ENCODE measurements at places on chromosomes 16 and 17. TPM values are rescaled to one million over a fixed set of nuclear protein-coding genes. Genes with fewer than 3 reads are reported as not detected.

- peaks cover 40% of the 10 kb centered on the region for H3K4me1 ChIP-seq
- H3K4me3 ChIP-seq, result peak overlapping the region; percentile 96
- H3K27ac ChIP-seq, result peak overlapping the region; percentile 98
Measured at GRCh38 chr16:1961651-1962067, 2.3 kb downstream of the NDUFB10 start.

DNA sequence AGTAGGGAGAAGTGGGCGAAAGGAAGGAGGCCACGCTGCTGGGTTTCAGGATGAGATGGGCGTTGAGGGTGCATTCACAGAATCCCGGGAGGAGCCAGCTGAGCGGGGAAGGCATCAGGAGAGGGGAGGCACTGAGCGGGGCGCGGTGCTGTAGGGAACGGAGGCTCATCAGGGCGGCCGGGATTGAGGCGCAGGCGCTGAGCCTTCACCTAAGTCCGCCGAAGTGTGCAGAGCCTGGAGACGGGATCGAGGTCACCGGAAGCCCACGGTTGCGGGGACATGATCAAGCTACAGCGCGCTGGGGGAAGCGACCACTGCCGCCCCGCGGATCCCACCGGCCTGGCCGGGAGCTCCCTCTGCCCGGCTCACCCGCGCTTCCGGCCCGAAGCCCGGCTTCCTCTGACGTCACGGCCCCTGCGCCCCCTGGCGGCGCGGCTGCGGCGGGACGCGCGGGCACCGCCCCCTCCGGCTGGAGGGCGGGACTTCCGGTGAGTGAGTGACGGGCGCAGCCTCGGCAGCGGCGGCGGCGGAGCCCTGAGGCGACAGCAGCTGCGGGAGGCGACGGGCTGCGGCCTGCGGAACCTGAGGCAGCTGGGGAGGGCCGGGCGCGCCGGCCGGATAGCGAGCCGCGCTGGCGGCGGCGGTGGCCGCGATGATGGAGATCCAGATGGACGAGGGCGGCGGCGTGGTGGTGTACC is at the start of gene MAPK8IP3:
MAPK8IP3 (plus strand) TSS at position 508 of the 698 bp plus-strand sequence; CDS start at position 653, 145 bp downstream.
- H3K27me3 ChIP-seq, result no peaks in the 10 kb centered on the region
- DNase-seq, result peak; percentile 95
- H3K4me1 ChIP-seq, result peaks cover 24% of the 10 kb centered on the region
- H3K36me3 ChIP-seq, result peaks cover 4% of the 10 kb centered on the region

DNA sequence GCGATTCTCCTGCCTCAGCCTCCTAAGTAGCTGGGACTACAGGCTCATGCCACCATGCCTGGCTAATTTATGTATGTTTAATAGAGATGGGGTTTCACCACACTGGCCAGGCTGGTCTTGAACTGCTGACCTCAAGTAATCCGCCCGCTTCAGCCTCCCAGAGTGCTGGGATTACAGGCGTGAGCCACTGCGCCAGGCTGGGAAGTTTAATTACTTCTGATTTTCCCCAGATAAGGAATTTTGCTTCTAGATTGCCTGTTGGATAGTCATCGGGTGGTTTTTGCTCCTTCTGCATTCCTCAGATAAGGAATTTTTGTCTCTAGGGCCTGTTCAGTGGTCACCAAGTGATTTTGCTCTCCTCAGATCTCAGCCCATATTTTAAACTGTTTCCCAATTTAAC is 112.5 kb downstream of the MAP2K4 start:
- H3K4me1 ChIP-seq, result no peaks in the 10 kb centered on the region
- no peak for DNase-seq
- H3K36me3 ChIP-seq, result peaks cover 18% of the 10 kb centered on the region
- H3K4me3 ChIP-seq, result no peak overlapping the region

- H3K4me3 ChIP-seq, result no peak overlapping the region
- H3K4me1 ChIP-seq, result peaks cover 20% of the 10 kb centered on the region
- H3K36me3 ChIP-seq, result peaks cover 2% of the 10 kb centered on the region
- peaks cover 64% of the 10 kb centered on the region for H3K27me3 ChIP-seq
- H3K27ac ChIP-seq, result no peak overlapping the region
- no peak for DNase-seq
Measured at GRCh38 chr17:79806446-79806760, 9.5 kb upstream of the CBX8 start.

The SLFN5 gene
- total RNA-seq, result 109 TPM

The KRT39 gene
- total RNA-seq, result not detected

The ZG16 gene
- not detected for total RNA-seq

- no peak overlapping the region for H3K27ac ChIP-seq
- H3K4me3 ChIP-seq, result no peak overlapping the region
- no peaks in the 10 kb centered on the region for H3K36me3 ChIP-seq
- peaks cover 17% of the 10 kb centered on the region for H3K27me3 ChIP-seq
Measured at GRCh38 chr16:80500116-80500859, 40.5 kb upstream of the DYNLRB2 start.

DNA sequence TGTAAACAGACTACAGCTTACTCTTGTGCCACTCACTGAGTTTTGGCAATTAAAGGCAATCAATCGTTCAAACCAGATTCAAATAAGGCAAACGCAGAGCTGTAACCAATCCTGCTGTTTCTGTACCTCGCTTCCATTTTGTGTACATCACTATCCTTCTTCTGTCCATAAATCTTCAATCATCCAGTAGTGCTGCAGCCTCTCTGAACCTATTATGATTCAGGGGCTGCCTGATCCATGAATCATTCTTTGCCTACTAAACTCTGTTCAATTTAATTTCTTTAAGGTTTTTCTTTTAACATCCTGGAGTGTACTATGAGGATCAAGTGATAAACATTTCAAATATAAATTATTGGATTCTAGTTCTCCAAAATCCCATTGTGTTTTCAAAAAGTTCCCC is 93.9 kb downstream of the CEP112 start:
- H3K27me3 ChIP-seq, result no peaks in the 10 kb centered on the region
- peaks cover 4% of the 10 kb centered on the region for H3K36me3 ChIP-seq
- DNase-seq, result no peak
- no peak overlapping the region for H3K4me3 ChIP-seq
- H3K27ac ChIP-seq, result no peak overlapping the region

The TNFRSF13B gene
- total RNA-seq, result 1.1 TPM

GRCh38 chr17:50169881-50170459 is 4.2 kb downstream of the SGCA start:
- H3K36me3 ChIP-seq, result no peaks in the 10 kb centered on the region
- no peak for DNase-seq
- peak overlapping the region; percentile 98 for H3K27ac ChIP-seq
- H3K4me1 ChIP-seq, result peaks cover 22% of the 10 kb centered on the region
- H3K4me3 ChIP-seq, result peak overlapping the region; percentile 21
- H3K27me3 ChIP-seq, result no peaks in the 10 kb centered on the region

GRCh38 chr17:78438271-78438691 is 59.8 kb downstream of the PGS1 start:
- DNase-seq, result no peak
- H3K4me1 ChIP-seq, result peaks cover 7% of the 10 kb centered on the region
- peak overlapping the region; percentile 73 for H3K4me3 ChIP-seq
- no peaks in the 10 kb centered on the region for H3K27me3 ChIP-seq

- H3K27me3 ChIP-seq, result peaks cover 6% of the 10 kb centered on the region
- DNase-seq, result no peak
- H3K27ac ChIP-seq, result peak overlapping the region; percentile 89
- no peaks in the 10 kb centered on the region for H3K36me3 ChIP-seq
- peaks cover 11% of the 10 kb centered on the region for H3K4me1 ChIP-seq
- peak overlapping the region; percentile 7 for H3K4me3 ChIP-seq
Measured at GRCh38 chr17:19417611-19418010, 6.6 kb downstream of the RNF112 start.

GRCh38 chr17:2302778-2303203 is 794 bp downstream of the SMG6 start:
- H3K27ac ChIP-seq, result peak overlapping the region; percentile 62
- DNase-seq, result no peak
- peaks cover 6% of the 10 kb centered on the region for H3K36me3 ChIP-seq
- H3K27me3 ChIP-seq, result no peaks in the 10 kb centered on the region

The GPR142 gene
- not detected for total RNA-seq

GRCh38 chr16:48197294-48197693 is 41.5 kb upstream of the ABCC12 start:
- DNase-seq, result no peak
- H3K27me3 ChIP-seq, result peaks cover 24% of the 10 kb centered on the region
- no peak overlapping the region for H3K4me3 ChIP-seq
- H3K4me1 ChIP-seq, result no peaks in the 10 kb centered on the region
- no peaks in the 10 kb centered on the region for H3K36me3 ChIP-seq

GRCh38 chr16:85151603-85152413 is 39.5 kb upstream of the CIBAR2 start:
- no peak overlapping the region for H3K27ac ChIP-seq
- peaks cover 14% of the 10 kb centered on the region for H3K27me3 ChIP-seq
- H3K36me3 ChIP-seq, result peaks cover 8% of the 10 kb centered on the region
- H3K4me3 ChIP-seq, result no peak overlapping the region

DNA sequence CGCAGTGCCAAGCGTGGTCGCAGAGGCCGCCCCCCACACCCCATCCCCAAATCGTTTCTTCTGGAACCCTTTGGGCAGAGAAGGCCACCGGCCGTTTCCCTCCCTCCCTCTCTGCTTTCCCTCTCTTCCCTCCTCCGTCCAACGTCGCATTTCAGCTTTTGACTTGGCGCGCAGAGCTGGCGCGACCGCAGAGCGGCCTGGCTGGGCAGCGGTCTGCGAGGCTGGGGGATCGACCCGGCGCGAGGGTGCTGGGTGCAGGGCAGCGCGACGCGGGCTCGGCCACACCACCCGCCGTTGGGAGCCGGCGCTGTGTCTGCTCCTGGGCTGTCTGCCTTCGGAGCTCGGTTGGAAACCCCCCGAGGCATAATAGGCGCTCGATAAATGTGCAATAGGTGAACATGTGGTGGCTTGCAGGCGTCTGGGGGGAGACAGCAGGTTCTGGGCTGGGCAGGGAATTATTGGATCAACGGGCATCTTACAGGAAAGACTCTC is 2.8 kb upstream of the NTN3 start:
- peak overlapping the region; percentile 78 for H3K4me3 ChIP-seq
- no peaks in the 10 kb centered on the region for H3K36me3 ChIP-seq
- no peak overlapping the region for H3K27ac ChIP-seq

The PPY gene
- total RNA-seq, result not detected

The WSB1 gene
- 137 TPM for total RNA-seq

DNA sequence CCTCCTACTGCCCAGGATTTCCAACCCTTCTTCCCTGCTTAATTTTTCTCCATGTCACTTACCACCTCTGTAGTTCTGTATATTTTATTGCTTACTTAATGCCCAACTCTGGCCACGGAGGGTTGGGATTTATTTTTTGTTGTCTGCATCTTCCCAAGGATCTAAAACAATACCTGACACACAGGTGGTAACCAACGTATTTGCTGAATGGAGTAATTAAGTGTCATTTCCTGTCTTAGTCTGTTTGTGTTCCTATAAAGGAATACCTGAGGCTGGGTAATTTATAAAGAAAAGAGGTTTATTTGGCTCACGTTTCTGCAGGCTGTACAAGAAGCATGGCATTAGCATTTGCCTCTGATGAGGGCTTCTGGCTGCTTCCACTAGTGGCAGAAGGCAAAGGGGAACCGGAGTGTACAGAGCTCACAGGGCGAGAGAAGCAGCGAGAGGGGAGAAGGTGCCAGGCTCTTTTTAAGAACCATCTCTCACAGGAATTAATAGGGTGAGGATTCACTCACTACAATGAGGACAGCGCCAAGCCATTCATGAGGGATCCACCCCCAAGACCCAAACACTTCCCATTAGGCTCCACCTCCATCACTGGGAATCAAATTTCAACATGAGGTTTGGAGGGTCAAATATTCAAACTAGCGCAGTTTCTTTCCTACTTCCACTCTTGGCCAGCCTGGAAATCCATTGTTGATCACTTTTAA is 44.8 kb downstream of the ERN1 start:
- H3K4me1 ChIP-seq, result peaks cover 48% of the 10 kb centered on the region
- no peak overlapping the region for H3K4me3 ChIP-seq
- H3K27me3 ChIP-seq, result no peaks in the 10 kb centered on the region
- peaks cover 9% of the 10 kb centered on the region for H3K36me3 ChIP-seq
- H3K27ac ChIP-seq, result no peak overlapping the region

The CNTD1 gene
- total RNA-seq, result not detected

DNA sequence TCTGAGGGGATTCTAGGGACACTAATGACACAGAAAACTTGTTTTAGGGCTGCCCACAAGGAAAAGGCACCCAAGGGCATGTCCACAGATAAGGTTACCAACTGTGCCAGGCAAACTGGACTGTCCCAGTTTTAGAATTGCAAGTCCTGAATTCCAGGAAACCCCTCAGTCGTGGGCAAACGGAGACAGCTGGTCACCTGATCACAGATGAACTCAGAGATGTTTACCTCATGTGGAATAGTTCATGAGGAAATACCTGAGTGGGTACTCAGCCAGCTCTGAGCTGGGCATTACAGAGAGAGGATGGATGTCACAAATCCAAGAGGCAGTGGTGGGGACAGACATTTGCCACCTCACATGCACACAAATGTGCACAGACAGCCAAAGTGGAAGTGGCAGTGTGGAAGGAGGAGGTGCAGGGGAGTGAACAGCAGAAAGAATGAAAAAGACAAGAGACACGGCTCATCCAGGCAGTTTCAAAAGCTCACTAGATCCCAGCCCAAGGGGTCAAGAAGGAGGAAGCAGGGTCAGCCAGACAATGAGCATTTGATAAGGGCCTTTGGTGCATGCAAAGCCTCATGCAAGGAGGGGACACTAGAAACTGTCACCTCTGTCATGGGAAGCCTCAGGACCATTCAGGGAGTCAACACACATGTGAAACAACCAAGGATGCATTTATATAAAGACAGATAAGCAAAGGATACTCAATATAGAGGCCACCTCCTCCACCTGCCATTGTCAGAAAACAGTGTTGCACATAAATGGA is 24.8 kb downstream of the TTLL6 start:
- H3K4me3 ChIP-seq, result no peak overlapping the region
- peaks cover 3% of the 10 kb centered on the region for H3K36me3 ChIP-seq
- H3K4me1 ChIP-seq, result no peaks in the 10 kb centered on the region
- peak overlapping the region; percentile 45 for H3K27ac ChIP-seq
- H3K27me3 ChIP-seq, result peaks cover 89% of the 10 kb centered on the region

DNA sequence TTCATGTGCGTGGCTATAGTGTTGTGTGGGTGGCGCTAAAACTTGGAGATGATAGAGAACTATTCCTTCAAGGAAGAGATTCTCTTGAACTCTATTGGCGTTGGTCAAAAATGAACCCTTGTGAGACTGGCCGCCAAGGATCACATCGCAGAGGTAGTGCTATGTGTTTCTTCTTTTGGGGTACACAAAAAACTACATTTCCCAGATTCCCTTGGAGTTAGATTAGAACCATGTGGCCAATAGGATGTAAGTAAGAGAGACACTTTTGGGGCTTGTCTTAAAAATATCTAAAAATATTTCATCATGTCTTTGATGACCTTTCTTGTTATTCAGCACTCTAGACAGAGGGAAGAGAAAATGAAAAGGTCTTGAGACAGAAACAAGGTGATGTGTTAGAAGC is 25.4 kb upstream of the DYNLRB2 start:
- H3K4me3 ChIP-seq, result no peak overlapping the region
- peaks cover 39% of the 10 kb centered on the region for H3K27me3 ChIP-seq
- peaks cover 13% of the 10 kb centered on the region for H3K4me1 ChIP-seq
- H3K27ac ChIP-seq, result no peak overlapping the region
